KBM-7 (cell line): ENCODE measurements at places on chromosomes 2 and 18.

DNA sequence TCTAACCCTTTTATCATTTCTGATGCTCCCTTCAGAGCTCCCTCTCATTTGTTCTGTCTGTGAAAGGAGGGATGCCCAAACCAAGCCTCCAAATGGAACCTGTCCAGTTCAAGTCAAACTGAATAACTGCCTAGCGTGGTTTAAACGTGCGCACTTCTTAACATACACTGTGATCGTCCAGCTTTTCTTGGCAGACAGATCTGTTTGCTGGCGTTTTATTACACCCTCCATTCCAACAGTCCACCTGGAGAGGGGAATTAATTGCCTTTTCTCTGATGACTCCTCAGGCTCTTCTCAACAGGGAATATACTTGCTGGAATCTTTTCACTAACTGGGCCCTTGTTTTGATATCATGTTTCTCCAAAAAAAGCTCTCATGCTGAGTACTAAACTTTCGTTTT, 379.2 kb upstream of the POU3F3 start:
- DNase-seq, result no peak

- DNase-seq, result peak; percentile 96
These were observed at the start of gene TANK for GRCh38 chr2:161160226-161161073. Gene TANK (plus strand): TSS chr2:161160428. CDS start chr2:161179663, 19,235 bp downstream.

DNA sequence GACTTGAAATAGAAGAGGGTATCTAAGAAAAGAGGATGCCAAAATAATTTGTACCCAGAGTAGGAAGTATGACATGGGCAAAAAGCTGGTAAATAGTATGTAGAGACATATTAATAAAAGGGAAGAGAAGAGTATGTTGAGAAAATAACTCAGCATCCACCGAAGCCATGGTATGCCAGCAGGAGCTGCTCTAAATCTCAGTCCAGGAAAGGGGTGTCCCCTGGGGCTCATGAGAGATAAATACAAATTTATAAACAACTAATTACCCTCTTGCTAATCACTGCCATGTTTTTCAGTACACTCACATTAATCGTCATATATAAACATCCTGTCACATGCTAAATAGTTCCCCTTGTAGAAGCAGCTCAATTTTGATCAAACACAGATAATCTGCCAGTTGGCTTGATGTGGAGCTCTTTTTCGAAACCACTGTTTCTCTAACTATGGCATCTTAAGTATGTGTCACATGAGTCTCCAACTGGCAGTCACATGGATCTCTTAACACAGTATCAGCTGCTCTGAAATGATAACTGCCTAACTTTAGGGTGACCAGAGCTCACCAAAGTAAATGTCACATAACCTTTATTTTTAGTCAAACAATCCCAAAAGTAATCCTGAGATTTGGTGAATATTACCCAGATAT, 31.9 kb downstream of the EXOC6B start:
- no peak for DNase-seq

- DNase-seq, result no peak
These were observed 5.7 kb upstream of the EN1 start for GRCh38 chr2:118853129-118853640.

GRCh38 chr2:239409976-239410375, 9.2 kb upstream of the HDAC4 start:
- DNase-seq, result no peak

DNA sequence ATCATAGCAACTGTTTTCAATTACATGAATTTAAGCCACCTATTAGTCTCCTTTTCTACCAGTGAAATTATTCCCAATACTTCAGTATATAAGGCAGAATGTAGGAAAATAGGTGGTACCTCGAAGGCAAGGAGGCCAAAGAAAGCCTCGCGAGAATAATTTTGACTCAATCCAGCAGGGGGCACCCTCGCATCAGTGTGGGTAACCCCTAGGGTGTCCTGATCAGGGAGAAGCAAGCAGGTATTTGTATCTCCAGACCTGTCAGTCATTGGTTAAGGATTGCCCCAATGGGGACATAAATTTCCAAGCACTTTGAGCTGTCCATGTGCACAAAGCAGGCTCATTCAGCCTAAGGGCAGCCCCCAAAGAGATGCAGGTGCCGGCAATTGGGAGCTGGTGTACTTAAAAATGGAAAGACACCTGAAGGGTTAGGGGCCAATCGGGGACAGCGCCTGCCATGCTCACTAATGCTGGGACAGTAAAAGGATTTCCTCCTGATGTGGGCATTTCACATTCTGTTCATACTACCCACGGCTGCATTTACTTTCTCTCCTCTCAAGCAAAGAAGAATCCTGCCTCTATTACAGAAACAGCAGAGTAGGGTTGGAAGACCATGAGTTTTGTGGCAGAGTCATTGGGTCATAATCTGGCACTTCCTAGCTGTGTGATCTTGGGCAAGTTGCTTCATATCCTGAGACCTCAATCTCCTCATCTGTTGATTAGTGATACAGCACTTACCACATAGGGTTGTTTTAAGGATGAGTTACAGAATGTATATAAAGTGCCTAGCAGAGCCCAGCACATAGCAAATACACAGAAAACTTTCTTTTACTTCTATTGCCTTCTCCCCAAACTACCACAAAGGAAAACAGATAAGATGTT, 136.1 kb downstream of the ICOS start:
- peak; percentile 27 for DNase-seq

- no peak for DNase-seq
These were observed 218.2 kb downstream of the CDCA7 start for GRCh38 chr2:173572848-173573247.

DNA sequence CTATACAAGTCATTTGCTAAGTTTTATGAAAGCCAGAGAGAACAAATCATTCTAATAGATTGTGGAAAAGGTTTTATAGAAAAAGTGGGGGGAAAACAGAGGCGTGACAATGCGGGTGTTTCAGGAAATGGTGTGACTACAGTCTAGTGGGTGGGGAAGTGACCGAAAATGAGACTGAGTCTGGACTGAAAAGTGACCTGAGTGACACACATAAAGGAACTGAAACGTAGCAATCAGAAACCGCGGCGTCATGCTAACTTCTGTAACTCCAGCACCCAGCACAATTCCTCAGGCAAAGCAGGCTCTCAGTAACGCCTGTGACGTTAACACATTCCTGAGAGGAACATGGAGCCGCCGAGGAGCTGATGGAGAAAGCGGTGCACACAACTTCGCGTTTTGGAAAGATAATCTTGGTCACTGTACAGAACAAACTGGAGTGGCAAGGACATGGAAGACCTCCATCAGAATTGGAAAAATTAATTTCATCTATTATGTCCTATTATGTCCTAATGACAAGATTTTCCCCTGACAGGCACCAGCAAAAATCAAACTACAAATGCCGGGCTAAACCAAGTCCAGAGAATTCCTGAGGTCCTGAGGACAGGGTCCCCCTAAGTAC, 1.4 kb upstream of the CD226 start:
- DNase-seq, result peak; percentile 59

- no peak for DNase-seq
These were observed 102.8 kb upstream of the CTDP1 start for GRCh38 chr18:79576686-79577351.

- peak; percentile 40 for DNase-seq
These were observed 20.7 kb downstream of the SLC14A2 start for GRCh38 chr18:45635893-45636509.

DNA sequence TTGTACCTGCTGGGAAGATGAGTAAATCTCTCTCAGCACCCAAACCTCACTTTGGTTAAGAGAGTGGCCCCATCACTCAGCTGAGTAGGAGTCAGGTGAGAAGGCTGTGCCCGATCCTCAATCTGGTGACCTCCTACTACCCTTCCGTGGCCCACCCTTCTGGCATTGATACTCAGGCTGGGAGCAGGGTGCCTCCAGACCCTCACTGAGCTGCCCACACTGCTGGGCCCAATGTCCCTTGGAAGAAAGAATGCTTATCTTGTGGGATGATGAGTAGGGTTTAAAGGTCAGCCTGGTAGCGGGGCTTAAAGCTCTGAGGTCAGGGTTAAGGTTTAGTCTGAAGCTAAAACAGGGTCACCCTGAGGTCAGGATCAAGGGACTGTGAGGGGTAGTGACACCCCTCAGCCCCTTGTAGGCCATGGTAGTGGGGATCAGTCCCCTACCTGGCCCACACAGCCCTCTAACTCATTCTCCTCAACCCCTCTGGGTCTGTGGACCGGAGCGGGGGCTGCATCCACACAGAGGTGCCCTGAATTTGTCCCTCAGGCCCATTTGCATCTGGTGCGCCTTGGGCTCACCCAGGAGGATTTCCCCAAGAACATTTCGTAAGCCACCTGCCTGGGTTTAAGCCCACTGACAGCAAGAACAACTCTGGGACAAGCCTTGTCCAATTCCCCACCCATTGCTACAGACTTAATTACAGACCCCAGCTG, 123.8 kb downstream of the CYP26B1 start:
- DNase-seq, result no peak

- DNase-seq, result no peak
These were observed 11.6 kb downstream of the GPD2 start for GRCh38 chr2:156447761-156448160.

DNA sequence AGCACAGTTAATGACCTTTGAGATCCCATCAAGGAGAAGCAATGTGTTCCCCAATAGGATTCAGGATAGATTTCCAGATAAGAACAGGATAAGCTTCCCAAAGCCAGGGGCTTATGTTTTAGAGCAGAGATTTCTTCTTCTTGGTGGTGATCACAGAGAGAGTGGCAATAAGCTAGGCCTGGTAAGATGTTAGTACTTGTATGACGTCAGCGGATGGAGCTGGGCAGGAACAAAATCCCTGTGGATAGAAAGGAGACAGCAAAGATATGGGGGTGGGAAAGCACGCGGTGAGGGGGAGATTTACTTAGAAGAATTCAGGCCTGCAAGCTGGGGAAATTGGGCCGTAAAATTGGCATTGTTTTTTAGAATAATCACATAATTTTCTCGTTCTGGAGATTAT, 323.0 kb downstream of the MTX2 start:
- no peak for DNase-seq

- DNase-seq, result no peak
These were observed 382.8 kb downstream of the GPD2 start for GRCh38 chr2:156818944-156819343.

DNA sequence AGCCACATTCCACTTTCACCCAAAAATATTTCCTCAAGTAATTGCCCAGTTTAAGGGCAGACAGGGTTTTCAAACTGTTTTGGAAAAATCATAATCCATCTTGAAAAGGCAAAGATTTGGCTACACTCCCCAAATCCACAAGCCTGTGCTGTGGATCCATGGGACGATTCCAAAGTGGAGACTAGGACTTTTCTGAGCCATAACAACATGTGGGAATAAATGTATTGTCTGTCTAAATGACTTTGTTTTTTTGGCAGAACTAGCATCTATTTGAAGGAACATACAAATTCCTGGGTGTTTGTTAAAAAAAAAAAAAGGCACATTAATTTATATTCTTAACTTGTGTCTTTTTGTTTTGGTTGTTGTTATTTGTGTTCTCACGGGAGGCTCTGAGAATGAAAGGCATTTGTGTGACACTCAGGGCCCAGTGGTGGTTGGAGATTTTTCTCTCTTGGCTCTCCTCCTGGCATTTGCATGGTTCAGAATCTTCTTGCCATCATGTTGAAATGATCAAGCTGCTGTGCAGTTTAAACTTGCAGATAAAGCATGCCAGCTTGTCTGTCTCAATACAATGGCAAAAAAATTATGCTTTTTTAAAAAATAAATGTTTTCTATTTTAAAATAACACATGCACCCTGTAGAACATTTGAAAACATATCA, 277.4 kb downstream of the EN1 start:
- DNase-seq, result no peak

GRCh38 chr18:63422864-63423304, 608 bp upstream of the VPS4B start:
- no peak for DNase-seq

DNA sequence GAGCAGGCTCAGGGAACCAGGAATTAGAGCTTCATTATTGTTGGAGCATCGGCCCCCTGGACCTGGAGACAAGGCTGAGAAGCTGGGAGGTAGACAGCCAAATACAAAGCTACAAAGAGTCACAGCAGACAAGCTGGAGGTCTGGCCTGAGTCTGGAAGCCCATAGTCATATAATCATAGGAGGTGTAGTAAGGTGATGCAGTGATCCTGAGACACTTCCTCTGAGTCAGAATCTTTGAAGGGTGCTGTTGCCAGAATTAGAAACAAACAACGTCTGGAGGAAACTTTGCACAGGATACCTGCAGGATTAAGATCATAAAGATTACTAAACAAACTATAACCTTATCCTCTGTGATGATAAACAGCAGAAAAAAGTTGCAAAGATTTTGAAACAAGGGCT, 213.8 kb downstream of the DSC3 start:
- no peak for DNase-seq

GRCh38 chr2:46841621-46842020, 74.0 kb downstream of the MCFD2 start:
- DNase-seq, result peak; percentile 66

DNA sequence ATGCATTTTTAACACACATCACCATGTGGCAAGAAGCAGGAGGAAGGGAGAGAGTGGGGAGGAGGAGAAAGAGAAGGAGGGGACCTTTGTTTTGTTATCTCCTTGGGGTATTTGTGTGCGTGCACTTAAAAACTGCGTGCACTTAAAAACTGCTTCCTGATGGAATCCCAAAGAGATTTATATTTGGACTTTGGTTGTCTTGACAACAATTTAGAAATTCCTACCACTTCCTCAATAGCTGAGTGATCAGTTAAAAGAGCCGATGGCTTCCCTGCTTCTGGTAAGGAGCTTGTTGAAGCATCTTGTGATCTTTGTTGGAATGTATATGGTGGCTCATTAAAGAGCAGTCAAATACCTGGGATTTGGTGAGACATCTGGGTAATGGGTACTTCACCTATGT, 4.5 kb downstream of the RAB31 start:
- no peak for DNase-seq
